Liver (tissue), 10 donors: ENCODE measurements at places on chromosomes 16 and 17.
A peak's percentile ranks its signal among the peaks of the same experiment; 100 is the strongest.

- DNase-seq: peak; percentile 79
These were observed 5.9 kb downstream of the CTF1 start for GRCh38 chr16:30902029-30902972.

DNA sequence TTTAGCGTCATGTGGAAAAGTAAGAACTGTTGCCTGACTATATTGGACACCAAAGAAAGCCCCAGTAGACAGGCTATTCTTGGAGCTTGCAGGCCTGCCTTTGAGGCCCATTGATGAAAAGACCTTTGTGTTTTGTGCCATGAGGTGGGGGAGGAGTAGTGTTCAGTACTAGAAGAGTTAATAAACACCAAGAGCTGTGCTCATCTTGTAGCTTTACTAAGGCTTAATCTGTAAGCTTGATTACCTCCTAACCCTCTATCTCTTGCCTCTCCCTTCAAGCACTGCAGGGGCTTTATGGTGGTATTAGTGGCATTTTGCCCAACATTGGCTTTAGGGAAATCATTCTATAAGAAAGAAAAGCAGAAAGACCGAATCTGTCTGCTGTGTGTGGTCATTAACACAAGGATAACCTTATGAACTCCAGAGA, 220.2 kb upstream of the TBX2 start:
- DNase-seq: no peak

DNA sequence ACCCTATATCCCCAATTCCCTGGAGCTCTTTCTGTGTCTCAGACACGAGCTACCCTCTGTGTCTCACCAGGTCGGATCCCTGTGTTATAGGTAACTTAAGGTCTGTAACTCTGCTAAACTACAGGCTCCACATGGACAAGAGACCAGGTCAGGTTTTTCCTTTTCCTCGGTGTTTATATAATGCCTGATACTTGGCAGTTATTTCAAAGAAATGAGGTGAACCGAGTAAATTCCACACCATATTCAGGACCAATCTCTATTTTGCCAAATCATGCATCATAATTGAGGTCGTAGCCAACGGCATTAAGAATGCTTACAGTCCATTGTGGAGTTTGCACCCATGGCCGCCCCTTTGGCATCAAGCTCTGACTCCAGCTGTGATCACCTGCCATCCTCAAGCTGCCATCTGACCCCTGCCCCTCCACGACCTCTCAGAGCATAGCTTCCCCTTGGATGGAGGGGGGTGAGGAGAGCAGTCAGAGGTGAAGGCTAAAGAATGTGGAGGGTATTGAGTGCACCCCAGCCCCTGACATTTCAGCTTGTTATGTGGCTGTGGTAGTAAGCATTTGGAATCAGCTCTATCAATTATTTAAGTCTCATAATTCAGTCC, 434.7 kb upstream of the RBFOX1 start:
- no peak for DNase-seq

DNA sequence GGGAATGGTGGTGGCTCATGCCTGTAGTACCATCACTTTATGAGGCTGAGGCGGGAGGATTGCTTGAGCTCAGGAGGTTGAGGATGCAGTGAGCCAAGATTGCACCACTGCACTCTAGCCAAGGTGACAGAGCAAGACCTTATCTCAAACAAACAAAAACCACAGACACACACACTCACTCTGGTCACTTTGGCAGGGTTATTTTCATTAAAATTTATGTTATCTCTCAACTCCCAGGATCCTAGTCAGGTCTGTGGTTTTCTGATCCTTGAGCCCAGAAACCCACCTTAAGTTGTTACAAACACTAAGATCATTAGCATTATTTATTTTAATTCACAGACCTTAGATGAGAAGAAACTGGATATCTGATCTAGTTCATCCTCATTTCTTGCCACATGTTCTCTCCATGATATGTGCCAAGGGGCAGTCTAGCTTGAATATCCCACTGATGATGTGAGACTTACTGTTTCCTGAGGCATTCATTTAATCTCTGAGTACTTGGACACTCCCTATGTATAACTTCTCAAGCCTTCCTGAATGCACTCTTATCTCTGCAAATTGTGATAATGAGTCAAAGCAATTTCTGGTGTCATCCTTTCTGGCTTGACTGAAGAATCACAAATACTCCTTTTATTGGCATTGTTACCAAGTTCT, 9.6 kb downstream of the ABHD15 start:
- no peak for DNase-seq

- no peak for DNase-seq
These were observed 150.1 kb downstream of the IRF8 start for GRCh38 chr16:86048882-86049585.

DNA sequence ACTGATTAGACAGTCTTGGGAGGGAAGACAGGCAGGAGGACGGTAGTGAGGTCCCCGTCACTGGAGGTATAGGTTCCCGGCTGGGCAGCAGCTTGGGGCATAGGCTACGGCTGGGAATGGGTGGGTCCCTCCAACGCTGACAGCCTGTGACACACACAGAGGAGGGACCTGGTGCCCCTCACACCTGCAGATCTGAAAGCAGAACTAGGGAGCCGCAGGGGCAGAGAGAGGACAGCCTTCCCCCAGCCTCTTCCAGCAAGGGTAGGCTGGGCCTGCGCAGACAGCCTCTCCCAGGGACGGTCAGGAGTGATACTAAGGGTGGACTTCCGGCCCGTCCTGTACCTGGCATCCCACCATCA, 2.0 kb downstream of the P2RX1 start:
- no peak for DNase-seq
